NCI-H1105 treated with DMSO at 0.1 percent for 48 hours (cell line): ENCODE measurements at places on chromosomes 2 and 18.

- no peak for DNase-seq
Measured at GRCh38 chr18:64401268-64402060, 252.6 kb upstream of the LINC00305 start.

- no peak for DNase-seq
Measured at GRCh38 chr2:48319863-48320262, 210.1 kb upstream of the STON1 start.

GRCh38 chr2:233990261-233990798 is 60.2 kb upstream of the SPP2 start:
- DNase-seq, result no peak

- DNase-seq, result peak; percentile 56
Measured at GRCh38 chr2:197920592-197921201, 116.3 kb downstream of the PLCL1 start.

DNA sequence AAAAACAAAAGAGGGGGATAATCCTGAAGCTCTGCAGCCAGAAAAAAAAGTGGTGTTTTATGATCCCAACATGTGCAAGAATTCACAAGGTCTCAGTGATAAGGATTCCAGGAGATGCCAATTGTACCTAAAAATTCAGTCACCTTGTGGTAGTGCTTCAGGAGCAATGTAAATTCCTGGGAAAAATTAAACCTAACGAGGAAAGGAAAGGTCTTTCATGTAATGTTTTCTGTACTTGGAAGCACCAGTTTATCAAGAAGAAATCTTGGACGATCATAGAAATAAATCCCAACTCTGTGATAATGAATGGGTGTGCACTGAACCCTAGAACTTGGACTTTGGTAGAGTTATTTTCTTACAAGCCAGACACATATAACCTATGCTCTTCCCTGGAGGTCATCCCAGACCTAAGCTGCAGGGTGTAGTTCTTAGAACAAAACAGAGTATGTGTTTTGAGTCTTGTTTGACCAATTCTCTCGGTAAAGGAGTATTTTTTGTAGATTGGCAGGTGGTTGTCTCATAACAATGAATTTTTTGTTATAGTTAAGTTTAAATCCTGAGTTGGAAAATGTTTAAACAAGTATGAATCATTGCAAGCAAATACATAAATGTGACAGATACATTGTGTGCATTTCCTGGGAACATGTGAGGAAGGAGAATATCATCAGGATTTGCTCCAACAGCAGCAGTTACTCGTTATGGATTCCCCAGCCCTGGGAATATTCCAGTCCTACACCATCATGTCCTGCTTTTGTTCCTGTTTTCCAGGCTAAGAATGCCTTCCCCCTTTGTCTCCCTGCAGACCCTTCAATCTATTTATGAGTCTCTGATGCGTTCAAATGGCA is 224.6 kb downstream of the NAPG start:
- DNase-seq, result no peak

- no peak for DNase-seq
Measured at GRCh38 chr2:741195-741496, 63.9 kb upstream of the TMEM18 start.

DNA sequence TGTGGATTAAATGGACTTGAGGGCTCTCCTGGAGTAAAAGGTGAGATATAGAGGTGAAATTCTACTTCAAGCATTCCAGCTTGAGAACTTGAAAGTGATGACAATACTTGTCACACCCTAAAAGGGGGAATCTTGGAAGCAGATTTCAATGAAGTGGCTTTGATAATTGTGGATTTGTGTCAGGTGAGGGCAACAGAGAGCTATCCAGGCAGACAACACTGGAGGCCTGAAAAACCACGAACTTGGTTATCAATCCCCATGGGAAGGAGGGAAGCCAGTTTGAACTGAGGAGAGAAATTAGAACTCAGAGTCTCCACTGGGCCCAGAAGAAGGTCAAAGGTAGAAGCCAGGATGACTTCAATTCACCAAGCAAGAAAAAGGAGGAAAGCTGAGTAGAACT is 263.9 kb downstream of the FIGN start:
- DNase-seq, result peak; percentile 4

DNA sequence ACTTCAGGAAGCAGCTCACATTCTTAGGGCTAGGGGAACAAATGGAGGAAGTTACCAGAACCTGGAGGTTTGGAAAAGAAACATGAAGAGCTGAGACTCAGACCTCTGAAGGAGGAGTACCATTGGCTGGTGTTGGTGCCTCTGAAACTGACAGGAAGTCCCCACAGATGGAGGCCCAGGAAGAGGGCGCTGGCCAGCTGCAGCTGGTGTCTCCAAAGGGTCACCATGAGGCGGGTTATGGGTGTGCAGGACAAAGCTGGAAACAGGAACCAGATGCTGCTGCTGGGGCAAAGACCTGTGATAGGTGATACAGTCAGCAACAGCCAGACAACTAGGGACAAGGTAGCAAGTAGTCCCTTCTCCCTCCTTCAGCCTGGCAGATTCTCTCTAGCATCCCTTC is 136.5 kb upstream of the SERPINE2 start:
- DNase-seq, result no peak

- DNase-seq, result peak; percentile 42
Measured at GRCh38 chr2:50535971-50536759, 495.8 kb downstream of the NRXN1 start.

- DNase-seq, result no peak
Measured at GRCh38 chr2:176152350-176153181, 1.2 kb downstream of the HOXD4 start.
